ENCODE measurements at places on chromosomes 4 and X.

DNA sequence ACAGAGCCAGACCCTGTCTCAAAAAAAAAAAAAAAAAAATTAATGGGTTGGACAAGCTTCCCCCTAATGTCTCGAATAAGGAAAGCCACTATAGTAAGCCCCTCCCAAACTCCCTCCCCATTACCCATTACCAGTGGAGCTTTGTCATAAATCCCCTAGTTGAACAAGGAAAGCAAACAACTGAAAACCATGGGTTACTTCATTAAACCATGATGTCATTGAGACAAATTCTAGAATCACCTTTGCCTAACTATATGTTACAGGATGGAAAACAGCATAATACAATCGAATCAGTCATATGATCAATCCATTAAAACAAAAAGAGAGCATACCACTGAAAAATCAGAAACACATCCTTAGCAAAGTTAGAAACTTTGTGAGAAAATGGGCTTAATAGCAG is 8.2 kb downstream of the ARAP2 start:
- no peak for DNase-seq

GRCh38 chr4:53651156-53651735 is 60.0 kb upstream of the LNX1 start:
- DNase-seq: no peak

DNA sequence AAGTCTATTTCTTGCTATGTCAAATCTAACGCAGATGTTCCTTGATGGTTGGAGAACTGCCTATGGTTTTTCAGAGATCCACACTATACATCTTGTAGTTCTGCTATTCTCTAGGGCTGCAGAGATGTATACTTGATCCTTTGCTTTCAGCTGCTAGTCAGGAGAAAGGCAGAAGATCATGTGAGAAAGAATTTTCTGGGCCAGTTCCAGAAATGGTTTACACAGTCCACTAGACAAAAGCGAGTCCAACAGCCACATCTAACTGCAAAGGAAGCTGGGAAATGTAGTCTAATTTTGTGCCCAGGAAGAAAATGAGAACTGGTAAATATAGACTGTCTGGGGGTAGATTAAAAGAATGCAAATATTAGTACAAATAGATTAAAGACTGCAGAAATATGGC is 394.3 kb upstream of the SLIT2 start:
- DNase-seq: no peak

GRCh38 chrX:48919360-48919841 is 577 bp upstream of the PIM2 start:
- no peak for DNase-seq

- no peak for DNase-seq
These were observed 60.2 kb downstream of the BANK1 start for GRCh38 chr4:101850698-101851097.

GRCh38 chrX:122770581-122770980 is 413.5 kb upstream of the GRIA3 start:
- no peak for DNase-seq

- DNase-seq: no peak
These were observed 173.5 kb upstream of the KCNIP4 start for GRCh38 chr4:22122062-22122461.

DNA sequence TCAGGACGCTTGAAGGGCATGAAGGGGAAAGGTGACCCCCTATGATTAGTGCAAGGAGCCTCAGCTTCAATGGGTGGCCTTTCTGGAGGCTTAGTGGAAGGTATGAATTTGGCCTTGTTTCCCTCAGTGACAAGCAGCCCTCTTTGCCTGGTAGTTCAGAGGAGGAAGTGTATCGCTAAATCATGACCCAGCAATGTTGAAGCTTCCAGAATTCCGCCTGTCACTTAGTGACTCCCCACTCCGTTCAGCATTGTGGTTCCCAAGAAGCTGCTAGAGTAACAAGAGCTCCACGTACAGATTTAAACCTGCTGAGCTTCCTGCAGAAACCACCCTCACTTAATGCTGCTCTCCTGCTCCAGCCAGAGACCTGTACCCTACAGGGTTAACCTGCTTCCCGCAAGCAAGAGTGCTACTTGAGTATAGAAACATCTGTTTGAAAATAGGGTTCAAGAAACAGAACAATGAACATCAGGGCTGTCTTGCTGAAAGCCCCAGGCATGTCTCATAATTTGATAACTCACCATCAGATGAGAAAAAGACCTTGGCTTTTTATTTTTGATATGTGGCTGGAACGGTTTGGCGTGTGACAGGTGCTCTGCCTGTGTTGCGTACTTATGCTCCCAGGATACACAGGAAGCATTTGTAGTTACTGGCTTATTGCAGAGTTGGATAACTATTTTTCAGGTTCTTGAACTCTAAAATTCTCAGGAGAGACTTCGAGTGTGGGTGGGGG is 105.2 kb downstream of the UCHL1 start:
- no peak for DNase-seq

- DNase-seq: no peak
These were observed 370.4 kb downstream of the INPP4B start for GRCh38 chr4:142475663-142476062.

- peak; percentile 43 for DNase-seq
These were observed 137.5 kb downstream of the PALLD start for GRCh38 chr4:168634276-168634802.

DNA sequence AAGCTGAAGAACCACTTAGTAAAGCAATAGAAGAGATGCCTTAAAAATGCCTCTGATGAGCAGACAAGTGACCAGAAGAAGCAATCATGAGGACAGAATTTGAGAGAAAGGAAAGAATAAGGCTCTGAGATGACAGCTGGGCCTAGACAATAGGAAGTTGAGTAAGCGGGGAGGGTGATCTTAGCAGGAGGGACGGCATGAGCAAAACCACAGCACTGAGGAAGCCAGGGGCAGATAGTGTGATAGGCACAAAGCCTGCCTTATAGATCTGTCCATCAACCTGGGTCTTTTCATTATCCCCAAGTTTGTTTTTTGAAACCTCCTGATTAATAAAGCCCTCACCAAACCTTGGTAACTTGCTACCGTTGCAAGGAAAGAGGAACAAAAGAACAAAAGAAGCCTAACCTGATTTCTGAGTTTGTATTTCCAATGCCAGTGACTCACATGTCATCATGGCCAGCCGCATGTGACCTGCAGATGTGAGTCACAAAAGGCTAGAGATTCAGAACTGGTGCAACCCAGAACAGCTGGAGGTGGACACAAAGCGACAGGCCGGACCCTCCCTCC is 55.7 kb upstream of the PPARGC1A start:
- no peak for DNase-seq

GRCh38 chr4:131459430-131460101 is 1689.5 kb upstream of the PCDH10 start:
- DNase-seq: no peak

- peak; percentile 2 for DNase-seq
These were observed 95.1 kb downstream of the ARSF start for GRCh38 chrX:3136161-3136961.

DNA sequence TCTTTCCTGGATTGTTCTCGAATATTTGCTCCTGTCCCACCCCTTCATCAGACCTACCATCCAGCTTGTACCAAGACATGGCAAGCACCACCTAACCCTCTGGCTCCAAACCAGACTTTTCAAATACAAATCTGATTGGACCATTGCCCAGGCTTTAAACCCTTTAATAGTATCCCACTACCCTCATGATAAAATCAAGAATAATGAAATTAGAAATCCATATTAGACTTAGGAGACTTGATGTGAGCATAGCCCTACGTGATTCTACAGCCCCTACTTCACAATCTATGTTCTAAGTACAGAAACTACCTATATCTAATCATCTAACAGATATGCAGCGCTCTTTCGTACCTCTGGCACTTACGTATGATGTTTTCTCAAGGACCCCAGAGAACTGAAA is 375.2 kb upstream of the CPEB2 start:
- DNase-seq: no peak
